ENCODE measurements at places on chromosomes 7 and 10.

- no peak for DNase-seq
Observed at GRCh38 chr10:47009215-47009838, 98.1 kb downstream of the PTPN20 start.

- no peak for DNase-seq
Observed at GRCh38 chr10:20631229-20631628, 265.9 kb downstream of the NEBL start.

DNA sequence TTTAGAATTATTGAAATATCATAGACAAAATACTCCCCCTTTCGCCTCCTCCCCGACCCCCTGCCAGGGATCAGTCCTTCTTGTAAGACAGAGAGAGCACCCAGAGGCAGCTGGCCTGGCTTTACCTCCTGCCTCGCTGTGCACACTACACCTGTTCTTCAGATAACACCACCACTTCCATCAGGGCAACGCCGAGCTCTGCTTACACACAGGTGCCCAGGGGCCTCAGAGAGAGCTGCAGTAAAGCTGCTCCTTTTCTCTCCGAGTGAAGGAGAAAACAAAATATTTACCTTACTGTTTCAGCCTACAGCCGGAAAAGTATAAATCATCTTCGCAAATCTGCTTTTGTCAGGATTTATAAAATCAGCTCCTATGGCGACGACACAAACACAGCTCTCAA lies 80.7 kb downstream of the HIPK2 start:
- DNase-seq: no peak

DNA sequence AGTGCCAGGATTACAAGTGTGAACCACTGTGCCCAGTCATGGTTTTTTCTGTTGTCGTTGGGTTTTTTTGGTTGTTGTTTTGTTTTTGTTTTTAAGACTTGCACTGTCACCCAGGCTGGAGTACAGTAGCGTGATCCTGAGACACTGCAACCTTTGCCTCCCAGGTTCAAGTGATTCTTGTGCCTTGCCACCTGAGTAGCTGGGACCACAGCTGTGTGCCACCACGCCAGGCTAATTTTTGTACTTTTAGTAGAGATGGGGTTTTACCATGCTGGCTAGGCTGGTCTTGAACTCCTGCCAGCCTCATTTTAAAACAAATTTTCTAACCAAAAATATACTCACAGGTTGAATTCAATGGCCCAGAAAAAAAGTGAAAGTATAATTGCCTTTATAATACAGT lies 174.1 kb downstream of the AHR start:
- DNase-seq: no peak

GRCh38 chr7:68846811-68847325 lies 751.4 kb upstream of the AUTS2 start:
- DNase-seq: no peak

GRCh38 chr7:129610709-129611245 lies 743 bp upstream of the NRF1 start:
- no peak for DNase-seq

Measured in SK-N-MC (cell line).